ENCODE measurements at places on chromosomes 6 and 20.

- no peak for DNase-seq
Measured at GRCh38 chr6:141635621-141636020, 497.1 kb upstream of the GJE1 start.

DNA sequence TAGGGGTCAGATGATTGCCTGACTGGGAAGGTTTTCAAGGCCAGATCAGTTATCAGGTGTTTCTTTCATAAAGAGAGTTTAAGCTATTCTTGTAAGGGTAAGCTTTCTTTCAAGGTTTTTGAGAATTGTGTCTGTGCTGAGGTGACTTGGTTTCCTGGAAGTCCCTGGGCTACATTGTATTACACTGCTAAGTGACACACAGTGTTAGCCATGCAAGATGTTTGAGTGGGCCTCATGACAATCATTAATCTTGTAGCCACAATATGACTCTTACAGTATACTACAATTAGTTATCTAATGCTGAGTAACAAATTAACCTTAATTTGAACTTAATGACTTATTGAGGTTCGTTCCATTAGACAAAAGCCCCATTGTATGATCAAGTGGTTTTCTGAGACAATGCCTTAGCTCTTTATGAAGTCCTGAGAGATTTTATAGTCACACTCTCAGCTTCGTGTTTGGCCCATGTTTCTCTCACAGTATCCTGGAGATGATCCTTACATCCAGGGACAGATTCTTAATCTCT lies 186.7 kb downstream of the RPS12 start:
- DNase-seq = no peak

GRCh38 chr20:53030061-53030460 lies 57.9 kb downstream of the TSHZ2 start:
- DNase-seq = no peak

GRCh38 chr6:46788791-46789190 lies 4.4 kb upstream of the MEP1A start:
- no peak for DNase-seq

GRCh38 chr20:14288341-14289330 lies 48.8 kb downstream of the FLRT3 start:
- DNase-seq = no peak

GRCh38 chr6:18261877-18262276 lies 2.5 kb downstream of the DEK start:
- DNase-seq = no peak

DNA sequence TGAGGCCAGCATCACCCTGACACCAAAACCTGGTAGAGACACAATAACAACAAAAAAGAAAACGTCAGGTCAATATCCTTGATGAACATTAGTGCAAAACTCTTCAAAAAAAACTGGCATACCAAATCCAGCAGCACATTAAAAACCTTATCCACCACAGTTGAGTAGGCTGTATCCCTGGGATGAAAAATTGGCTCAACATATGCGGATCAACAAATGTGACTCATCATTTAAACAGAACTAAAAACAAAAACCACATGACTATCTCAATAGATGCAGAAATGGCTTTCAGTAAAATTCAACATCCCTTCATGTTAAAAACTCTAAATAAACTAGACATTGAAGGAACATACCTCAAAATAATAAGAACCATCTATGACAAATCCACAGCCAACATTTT lies 59.6 kb upstream of the PHIP start:
- no peak for DNase-seq

DNA sequence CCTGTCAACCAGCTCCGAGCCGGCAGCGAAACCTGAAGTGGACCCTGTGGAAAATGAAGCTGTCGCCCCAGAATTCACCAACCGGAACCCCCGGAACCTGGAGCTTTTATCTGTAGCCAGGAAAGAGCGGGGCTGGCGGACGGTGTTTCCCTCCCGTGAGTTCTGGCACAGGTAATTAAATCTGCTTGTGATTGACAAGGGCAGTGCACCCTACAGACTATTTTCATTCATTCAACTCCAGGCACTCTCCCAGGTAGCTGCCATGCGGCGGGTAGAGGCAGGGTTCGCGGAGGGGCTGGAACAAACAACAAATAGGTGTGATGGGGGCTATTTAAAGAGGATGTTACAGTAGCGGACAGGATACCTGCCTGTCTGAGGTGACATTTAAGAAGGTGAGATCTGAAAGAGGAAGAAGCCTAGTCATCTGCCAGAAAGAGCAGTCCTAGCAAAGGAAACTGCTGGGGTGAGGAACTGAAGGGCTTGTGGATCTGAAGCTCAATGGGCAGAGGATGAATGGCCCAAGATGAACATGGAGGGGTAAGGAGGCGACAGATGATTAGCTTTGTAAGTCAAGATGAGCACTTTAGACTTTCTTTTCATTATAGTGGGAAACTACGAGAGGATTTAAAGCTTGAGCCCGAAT lies 810 bp downstream of the MRPL18 start:
- no peak for DNase-seq
